ENCODE measurements at places on chromosomes 12 and 14.

DNA sequence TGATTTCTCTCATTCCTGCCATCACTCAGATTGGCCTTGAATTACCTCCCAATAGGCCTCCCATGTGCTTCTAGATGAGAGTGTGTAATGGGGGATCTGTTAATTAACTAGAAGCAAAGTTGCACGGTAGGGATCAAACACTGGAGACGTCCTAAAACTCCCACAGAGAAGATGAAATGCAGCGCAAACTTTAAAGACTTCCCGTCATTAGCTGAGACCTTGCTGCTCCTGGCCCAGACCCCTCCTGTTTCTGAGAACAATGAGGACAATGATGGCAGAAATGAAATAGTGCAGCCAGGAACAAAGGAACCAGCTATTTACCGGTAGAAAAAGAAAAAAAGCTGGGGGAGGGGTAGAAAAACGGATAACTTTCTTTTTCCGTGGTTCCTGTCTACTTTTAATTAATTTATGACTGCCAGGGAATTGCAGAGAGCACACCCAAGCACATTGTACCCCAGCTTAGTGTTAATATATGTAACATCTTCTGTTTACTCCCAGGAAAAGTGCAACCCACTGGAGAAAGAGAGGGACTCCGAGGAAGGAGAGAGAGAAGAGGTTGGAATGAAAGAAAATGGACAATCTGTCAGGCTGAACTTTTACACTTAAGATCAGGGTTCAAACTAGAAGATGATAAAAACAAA lies 280.7 kb upstream of the SOX5 start:
- DNase-seq, result peak; percentile 96

DNA sequence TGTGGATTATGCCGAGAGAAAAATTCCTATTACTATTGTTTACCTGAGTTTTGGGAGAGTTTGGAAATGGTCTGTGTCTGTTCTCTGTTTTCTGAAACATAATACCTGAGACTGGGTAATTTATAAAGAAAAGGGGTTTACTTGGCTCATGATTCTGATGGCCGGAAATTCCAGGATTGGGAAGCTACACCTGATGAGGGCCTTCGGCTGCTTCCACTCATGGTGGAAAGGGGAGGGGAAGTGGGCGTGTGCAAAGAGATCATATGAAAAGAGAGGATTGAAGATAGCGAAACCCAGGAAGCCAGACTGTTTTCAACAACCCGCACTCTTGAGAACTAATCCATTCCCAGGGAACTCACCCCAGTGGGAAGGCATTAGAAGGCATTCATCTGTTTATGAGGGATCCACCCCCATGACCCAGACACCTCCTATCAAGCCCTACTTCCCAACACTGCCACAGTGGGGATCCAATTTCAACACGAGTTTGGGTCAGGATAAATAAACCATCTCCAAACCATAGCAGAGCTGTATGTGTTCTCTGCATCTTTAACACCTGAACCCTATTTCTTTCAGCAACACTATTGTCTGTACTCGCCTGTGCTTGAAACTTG lies 51.1 kb downstream of the APAF1 start:
- DNase-seq, result peak; percentile 53

DNA sequence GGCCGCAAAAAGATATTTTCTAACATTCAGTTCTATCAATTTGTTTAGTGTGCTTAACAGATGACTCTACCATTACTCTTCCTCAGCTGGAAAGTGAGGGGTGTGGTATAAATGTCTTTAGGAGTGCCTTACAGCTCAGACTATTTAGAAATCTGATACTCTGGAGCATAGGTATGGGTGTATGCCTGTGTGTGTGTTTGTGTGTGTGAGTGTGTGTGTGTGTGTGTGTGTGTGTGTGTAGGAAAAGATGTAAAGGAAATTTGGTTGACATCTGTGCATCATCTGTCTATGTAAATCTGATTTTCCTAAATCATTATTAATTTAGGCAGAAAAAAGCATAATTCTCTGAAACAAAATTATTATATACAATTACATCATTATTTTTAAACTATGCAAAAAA lies 16.0 kb downstream of the RNASE3 start:
- no peak for DNase-seq

DNA sequence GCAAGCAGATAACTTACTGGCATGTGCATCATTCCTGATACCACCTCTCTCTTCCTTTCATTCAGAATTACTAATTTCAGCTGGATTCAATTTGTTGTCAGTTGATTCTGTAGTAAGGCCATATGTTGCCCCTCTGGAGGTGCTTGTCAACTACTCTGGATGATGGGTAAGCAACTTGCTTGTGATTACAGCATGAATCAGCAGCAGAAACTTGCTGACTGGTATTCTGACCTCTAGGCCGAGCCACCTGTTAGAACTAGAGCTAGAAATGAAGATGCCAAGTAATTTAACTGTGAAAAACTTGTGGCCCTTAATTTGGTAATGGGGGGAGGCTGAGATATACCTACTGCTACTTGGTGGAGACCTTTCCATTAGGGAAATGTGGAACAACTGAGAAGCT lies 5.1 kb downstream of the RNF10 start:
- DNase-seq, result peak; percentile 11

GRCh38 chr12:51281202-51281924 lies 11.1 kb upstream of the SMAGP start:
- DNase-seq, result no peak

DNA sequence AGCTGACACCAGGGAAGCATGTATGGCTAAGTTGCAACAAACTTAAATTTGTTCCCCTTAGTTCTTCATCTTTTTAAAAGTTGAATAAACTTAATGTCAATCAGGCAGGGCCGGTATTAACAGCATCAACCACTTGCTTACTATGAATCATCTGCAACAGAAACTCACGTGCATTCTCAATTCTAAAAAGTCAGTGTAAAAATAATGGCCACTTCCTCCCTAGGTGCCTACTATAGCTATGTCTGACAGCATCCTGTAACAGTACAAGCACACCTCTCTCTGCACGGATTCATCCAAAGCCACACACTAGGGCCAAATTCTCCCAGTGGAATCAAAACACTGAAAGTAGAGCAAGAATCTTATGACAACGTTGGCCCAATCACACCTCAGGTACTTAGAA lies 48.6 kb downstream of the PPP1R36 start:
- DNase-seq, result no peak

DNA sequence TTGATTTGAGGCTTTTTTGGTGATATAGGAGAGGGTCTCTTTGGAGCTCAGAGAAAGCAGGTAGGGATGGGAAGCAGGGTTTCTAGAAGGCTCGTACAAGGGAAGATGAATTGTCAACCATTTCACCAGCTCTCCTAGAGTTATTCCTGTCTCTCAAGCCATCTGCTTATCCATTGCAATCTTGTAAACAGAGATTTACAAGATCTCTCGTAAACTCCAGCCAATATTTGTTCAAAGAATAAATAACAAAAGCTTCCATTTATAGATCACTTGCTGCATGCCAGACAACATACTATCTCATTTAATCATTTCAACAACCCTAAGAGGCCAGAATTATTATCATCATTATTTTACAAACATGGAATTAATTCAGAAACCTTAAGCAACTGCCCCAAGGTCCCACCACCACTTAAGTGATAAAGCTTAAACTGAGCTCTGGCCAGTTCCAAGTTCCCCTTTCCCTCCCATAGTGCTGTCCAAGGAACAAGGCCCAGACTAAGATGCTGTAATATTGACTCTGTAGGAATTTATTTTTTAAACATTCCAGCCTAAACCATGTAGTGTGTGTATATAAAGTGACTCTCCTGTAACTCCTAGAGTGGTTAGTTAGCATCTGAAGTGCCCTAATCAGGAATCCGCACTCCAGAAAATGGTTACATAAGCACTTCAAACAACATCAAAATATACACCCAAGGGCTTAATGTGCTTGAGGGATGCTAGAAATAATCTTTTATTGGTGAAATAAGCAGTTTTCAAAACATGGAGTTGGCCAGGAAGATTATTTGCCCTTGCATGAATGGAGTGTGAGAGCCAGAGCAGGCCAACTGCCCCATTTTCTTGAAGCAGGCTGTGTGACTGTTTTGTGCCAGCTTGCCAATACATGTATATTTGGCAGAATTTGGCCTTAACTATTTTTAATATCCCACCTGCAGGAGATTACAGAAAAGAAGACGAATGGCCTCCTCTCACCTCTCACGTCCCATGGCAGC lies 2.8 kb upstream of the PLEKHH1 start:
- no peak for DNase-seq

DNA sequence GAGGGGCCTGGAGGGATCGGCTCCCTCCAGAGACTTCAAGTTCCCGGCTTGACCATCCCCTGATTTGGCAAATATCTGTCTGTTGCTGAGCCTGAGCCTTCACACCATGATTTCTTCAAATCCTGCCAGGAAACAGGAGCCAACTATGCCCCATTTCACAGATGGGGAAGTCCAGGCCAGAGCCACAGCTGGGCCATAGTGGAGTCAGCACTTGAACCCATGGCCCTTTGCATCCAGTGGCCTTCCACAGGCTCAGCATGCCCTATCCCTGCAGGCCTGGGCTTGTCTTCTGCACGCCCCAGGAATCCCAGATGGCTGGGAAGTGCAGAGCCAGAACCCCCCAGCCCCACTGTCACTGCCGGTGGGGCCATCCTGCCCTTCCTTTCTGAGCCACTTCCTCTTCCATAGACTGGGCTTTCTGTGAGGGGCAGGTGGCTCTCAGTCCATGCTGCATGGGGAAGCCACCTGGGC lies 44.9 kb downstream of the CYP46A1 start:
- peak; percentile 64 for DNase-seq

DNA sequence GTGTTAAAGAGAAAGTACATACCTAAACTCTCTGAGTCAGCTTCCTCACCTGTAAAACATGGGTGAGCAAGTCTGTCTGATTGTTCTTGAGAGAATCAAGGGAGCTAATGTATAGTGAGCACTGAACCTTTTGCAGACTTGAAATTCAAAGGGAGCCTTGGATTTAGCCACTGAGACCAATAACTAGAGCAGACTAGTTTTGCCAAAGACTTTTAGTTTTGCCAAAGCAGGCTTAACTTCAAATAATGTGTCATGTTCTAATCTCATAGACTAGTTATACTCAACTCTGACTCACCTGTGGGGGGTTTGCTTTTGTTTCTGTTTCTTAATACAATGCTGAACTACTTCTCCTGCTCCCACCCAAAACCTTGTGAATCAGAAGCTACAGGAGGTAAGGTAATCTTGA lies 123.7 kb downstream of the SLC25A21 start:
- DNase-seq, result no peak

DNA sequence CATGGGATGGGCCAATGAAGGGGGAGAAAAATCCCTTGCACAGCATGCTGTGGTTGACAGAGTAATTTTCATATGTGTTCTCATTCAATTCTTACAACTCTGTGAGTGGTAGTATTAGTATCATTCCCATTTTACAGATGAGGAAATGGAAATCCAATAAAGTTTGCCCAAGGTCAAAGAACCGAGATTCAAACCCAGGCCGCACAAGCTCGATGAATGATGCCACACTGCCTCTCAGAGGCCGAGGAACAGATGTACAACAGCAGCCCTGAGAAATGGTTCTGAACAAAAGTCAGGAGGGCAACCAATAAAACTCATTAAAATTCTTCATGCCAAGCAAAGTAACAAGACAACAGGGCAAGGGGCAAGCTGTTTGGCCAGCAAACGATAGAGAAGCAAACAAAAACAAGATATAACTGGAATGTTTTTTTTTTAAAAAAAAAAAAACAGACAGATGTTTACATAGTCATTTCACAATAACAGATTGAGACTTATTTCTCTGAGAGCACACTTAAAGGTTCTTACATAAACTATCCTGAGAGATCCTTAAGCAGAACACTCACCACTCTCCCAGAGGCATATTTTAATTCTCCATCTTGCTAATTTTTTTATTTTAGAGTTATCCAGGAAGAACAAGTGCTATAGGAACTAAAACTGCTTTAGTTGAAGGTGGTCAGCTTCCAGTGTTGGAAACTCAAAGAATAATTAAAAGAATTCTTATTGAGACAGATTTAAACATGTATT lies 85.8 kb downstream of the EXOC5 start:
- peak; percentile 85 for DNase-seq

- DNase-seq, result no peak
These were observed 20.9 kb upstream of the HECTD1 start for GRCh38 chr14:31228533-31228932.

DNA sequence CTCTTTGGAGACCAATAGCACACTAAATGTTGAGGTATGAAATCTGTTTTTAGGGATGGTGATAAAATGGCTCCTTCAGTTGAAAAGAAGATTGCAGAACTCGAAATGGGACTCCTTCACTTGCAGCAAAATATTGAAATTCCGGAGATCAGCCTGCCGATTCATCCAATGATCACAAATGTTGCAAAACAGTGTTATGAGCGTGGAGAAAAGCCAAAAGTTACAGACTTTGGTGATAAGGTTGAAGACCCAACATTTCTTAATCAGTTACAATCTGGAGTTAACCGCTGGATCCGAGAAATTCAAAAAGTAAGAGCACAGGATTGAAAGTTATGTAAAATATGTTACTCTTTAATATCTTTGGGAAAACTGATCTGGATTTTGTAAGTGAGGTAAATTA lies 15.3 kb downstream of the DYNC1H1 start:
- no peak for DNase-seq

DNA sequence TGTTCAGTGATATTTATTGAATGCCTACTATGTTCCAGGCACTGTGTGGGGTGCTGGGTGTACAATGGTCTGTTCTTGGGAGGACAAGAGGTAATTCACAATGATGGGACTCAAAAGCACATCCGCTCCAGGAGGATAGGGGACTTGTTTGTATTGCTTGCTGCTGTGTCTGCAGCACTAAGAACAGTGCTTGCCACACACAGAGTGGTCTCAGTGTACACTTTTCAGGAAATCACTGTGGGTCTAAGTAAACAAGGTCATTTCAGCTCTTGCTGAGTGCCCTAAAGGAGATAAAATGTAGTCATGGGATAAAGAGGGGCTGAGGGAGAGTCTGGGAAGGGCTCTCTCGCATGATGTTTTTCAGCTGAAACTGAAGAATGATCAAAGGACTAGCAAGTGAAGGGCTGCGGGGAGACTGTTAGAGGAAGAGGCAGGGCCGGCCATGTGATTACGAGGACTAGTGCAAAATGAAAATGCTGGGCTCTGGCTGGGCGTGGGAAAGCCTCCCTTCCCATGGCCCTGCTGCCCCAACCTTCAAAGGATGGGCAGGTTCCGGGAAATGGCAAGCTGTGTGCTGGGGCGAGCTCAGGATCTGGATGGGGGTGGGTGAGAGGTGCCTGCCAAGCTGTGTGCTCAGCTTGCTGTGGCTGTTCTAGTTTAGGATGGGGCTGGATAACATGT lies 39.1 kb downstream of the ADCK1 start:
- no peak for DNase-seq

- no peak for DNase-seq
These were observed 172.8 kb upstream of the KITLG start for GRCh38 chr12:88753066-88753465.

DNA sequence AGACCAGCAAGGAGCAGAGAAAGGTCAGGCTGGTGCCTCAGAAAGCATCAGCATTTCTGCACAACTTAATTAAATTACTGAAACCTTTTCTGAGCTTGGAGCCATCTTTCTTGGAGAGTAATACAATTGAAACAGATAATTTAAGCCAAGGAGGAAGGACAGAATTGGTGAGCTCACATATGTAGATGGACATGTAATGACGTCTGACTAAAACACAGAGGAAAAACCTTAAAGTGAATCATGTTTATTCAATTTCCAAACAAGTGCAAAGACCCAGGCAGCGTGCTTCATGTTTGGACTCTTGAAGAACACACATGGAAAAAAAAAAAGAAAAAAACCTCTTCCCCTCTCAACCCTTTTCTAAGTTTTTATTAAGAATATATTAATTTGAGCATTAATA lies 19.0 kb downstream of the SUSD6 start:
- DNase-seq, result no peak

GRCh38 chr14:50113381-50114035 lies 2.9 kb downstream of the VCPKMT start:
- DNase-seq, result no peak
